ENCODE measurements at places on chromosomes 12 and 14.

DNA sequence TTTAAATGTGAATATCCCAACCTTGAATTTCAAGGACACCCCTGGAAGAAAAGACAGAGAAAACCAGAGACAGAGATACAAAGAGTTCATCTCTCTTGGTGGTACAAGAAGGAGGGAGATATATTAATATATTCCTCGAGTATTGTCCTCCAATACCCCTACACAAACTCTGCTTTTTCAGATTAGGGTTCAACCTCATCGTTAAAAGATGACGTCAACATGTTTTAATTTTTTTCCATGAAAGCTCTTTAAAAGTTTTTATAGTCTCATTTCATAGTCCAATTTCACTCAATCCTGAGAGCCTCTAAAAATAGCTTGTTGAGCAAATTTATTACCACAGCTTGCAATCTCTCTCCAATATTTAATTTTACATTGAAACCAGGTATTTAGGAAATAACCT lies 19.4 kb downstream of the RHOJ start:
- no peak for DNase-seq

GRCh38 chr14:53148671-53149070 lies 4.5 kb downstream of the DDHD1 start:
- DNase-seq, result no peak

DNA sequence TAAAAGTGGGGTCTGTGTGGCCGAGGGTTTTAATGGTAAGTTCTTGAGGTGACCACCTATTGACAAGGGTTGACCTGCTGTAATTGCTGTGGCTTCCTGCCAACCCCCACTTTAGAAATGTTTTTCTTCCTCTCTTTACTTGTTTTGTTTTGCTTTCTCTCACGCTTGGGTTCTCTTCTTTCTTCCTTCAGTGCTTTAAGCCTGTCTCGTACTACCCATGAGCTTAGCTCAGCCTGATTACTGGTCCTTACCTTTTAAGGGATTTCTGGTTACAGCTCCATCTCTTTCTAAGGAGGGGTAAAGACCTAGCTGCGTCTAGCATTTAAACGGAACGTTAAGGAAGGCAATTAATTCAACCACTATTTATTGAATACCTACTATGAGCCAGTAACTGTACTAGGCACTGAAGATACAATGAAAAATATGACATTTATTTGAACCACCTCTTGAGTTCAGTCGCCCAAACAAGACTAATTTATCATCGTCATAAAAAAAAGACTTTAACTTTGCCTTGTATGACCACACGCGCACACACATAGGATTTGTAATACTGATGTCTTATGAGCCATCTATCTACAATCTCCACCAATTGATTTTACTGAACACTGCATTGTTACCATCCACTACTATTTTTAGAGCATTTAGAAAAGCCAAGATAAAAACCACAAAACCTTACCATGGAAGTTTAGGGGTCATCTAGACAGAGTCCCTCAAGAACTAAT lies 888 bp upstream of the PPP1R12A start:
- DNase-seq, result no peak

DNA sequence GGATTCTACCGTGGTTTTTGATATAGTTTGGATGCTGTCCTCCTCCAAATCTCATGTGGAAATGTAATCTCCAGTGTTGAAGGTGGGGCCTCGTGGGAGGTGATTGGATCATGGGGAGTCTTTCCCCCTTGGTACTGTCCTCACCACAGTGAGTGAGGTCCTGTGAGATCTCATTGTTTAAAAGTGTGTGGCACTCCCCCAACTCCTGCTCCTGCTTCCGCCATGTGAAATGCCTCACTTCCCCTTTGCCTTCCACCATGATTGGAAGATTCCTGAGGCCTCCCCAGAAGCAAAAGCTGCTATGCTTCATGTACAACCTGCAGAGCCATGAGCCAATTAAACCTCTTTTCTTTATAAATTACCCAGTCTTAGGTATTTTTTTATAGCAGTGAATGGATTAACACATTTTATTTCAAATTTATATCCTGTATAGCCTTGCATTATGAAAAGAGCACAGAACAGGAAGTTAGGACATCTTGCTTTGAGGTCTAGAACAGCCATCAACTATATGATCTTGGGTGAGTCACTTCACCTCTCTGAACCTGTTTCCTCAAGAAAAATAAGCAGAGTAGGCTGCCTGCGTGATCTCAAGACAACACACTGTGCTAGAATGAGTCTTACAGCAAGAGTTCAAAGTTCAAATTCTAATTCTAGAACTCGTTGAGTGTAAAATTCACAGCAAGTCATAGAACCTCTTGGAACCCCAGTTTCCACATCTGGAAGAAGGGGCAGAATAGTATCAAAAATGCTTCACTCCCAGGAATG lies 160.9 kb upstream of the EEA1 start:
- no peak for DNase-seq

DNA sequence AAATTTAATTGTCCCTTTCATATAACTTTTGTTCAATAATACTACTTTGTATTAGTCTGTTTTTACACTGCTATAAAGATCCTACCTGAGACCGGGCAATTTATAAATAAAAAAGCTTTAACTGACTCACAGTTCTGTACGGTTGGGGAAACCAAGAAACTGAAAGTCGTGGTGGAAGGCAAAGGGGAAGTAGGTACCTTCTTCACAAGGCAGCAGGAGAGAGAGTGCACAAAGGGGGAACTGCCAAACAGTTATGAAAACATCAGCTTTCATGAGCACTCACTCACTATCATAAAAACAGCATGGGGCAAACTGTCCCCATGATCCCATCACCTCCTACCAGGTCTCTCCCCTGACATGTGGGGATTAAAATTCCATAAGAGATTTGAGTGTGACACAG lies 1069.0 kb downstream of the FSCB start:
- no peak for DNase-seq

DNA sequence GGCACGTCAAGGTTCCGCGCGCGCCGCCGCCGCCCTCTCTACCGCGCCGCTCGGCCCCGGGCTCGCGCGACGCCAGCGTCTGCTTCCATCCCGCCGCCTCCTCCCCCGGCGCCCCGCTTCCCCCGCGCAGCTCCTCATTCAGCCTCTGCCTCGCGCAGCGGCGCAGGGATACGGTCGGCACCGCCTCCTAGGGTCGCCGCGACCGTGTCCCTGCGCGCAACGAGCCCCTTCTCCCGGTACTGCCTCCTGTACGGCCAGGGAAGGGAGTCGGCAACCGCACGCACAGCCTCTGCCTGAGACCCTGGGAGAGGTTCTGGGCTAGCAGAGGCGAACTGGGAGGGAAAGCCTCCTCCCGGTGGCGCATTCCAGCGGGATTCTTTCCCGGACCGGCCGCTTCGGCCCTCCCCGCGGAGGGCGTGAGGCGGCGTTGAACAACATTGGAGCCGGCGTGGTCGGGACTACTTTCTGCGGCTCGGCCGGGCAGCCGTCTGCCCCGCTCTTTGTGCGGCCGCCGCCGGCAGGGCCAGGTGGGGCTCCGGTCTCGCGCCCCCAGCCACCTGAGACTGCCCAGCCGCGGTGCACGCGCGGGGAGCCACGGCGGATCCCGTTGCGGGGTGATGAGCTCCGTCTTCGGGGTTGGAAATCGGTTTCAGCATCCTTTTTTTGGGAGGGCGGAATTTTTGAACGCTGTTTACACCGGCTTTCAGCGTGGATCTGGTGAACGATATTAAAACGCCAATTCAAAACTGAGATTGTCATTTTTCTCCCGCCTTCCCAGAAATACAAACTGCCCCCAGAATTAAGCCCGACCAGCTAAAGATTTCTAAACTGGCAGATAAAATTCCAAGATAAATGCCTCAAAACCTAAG lies at the start of gene LRP6:
TSS of gene LRP6 (minus strand) at position 172 of the 869 bp plus-strand sequence. CDS start 309 bp downstream, outside the sequence.
- peak; percentile 68 for DNase-seq

GRCh38 chr14:59538936-59539335 lies 37.7 kb downstream of the CCDC175 start:
- DNase-seq, result no peak

DNA sequence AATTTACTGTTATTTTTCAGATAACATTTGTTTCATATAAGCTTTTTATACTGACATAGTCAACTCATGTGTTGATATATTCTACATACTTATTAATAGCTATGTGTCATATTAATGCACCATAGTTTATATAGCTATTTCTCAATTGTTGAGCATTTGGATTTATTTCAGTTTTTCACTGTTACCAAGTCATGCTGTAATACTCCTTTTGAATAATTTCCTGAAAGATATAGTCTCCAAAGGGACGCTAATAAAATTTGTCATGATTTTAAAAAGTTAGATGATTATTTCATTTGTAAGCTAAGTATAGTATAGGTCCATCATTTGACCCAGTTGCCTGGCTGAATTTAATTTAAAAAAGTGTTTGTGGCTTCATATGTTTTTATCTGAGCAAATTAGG lies 47.8 kb downstream of the ATL1 start:
- no peak for DNase-seq

- no peak for DNase-seq
These were observed 29.8 kb downstream of the TESPA1 start for GRCh38 chr12:54954801-54955200.

- DNase-seq, result no peak
These were observed 6.6 kb upstream of the PTHLH start for GRCh38 chr12:27979145-27979544.

DNA sequence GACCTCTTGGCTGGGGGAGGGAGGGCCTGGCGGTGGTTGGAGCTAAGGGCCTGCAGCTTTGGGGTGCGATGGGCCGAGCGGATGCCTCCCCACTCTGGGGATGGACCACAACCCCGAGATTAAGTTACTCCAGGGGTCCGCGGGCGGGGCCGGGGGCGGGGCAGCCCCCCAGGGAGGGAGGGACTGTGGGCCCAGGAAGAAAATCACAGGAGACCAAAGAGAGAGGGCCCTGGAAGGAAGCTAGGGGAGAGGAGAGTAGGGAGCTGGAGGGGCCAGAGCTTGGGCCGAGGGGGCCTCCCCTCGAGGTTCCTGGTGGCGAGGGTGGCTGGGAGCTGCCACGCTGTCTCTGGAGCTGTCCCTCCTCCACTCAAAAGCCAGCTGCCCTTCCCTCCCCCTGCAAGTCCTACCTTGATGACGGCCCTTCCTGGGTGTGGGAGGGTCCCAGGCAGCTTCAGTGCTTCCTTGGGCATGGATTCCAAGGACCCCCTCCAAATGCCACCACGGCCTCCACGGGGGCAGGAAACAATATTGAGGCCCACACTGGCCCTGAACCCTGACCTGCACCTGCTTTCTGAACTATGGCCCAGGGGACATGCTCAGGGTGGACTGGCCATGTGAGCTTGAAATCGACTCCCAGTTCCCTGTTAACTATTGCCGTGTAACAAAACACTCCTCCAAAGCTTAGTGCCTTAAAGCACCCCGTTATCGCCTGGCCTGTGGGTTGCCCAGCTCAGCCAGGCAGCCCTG lies 610 bp upstream of the NUDT14 start:
- DNase-seq, result no peak

GRCh38 chr12:11672256-11673191 lies 23.1 kb downstream of the ETV6 start:
- no peak for DNase-seq

- no peak for DNase-seq
These were observed 82.9 kb upstream of the GPHB5 start for GRCh38 chr14:63401646-63402045.

DNA sequence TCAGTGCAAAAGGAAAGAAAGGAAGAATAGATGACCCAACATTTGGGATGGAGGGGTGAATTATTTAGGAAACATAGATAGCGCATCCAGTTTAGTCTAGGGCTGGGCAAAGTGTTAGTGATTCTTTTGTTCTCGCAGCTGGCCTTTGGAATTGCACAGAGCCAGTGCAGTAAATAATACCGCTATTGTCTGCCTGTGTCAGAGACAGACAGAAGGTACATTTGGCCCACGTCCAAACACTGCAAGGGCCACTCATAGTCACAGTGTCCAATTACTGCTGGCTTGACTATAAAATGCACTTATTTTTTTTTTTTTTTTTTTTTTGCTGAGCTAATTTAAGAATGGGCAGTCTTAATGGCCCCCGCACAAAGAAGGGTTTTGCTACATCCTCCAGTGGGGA lies 638.6 kb downstream of the BCL11B start:
- no peak for DNase-seq

- DNase-seq, result no peak
These were observed 216.7 kb upstream of the SSTR1 start for GRCh38 chr14:37991027-37991426.

DNA sequence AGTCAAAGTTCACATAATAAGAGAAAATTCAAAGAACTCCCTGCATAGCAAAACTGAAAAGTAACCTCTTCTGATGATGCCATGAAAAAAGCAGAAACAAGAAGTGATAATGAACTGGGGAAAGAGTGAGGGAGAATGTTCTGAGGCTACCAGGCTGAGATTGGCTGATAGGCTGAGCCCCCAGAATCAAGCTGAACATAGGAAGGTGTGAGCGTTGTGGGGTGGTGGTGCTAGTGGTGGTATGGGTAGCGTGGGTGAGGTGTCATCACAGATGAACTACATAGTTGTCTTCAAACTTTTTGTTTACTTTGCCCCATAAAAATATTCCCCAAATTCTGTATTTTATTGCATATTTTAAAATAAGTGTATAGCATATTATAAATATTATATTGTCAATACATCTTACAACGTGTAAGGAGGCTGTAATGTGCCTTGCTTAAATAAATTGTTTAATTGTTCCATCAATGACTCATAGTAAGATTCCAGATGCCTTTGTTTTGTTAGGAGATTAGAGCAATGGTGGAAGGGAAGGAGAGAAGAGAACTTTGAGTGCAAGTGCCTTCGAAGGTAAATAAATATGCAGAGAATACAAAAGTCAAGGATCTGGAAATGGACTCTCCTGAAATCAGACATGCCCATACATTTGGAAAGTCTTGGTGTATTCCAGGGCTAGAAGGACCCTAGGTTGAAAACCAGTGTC lies 15.8 kb upstream of the CFAP54 start:
- DNase-seq, result no peak

- DNase-seq, result no peak
These were observed 69.4 kb upstream of the BDKRB2 start for GRCh38 chr14:96135285-96135684.

DNA sequence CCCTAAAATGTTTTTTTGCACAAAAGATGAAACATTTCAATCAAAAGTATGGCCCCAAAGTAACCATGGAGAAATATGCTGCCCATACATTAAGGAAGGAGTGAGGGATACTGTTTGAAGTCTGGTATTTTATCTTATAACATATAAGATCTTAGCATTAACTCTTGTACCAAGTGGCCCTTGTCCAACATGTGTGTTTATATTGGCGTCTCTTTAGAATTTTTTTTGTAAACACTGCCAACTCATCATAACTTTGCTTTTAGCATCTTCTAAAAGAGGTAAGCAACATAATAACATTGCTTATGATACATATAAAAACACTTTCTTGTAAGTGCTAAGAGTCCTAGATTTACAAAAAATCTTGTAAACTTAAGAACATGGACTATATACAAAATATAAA lies 419.7 kb downstream of the ADAMTS20 start:
- no peak for DNase-seq

- DNase-seq, result no peak
These were observed 714.6 kb downstream of the GALC start for GRCh38 chr14:87278415-87278814.

- no peak for DNase-seq
These were observed 707.6 kb upstream of the MDGA2 start for GRCh38 chr14:48382961-48383360.

- no peak for DNase-seq
These were observed 299.8 kb downstream of the KCNH5 start for GRCh38 chr14:62745496-62745895.

GRCh38 chr14:72649603-72650227 lies 244.2 kb downstream of the DPF3 start:
- DNase-seq, result no peak

Measured in NCI-H2081 treated with DMSO at 0.1 percent for 48 hours (cell line).